ENCODE measurements at places on chromosomes 12 and 14.
A peak's percentile ranks its signal among the peaks of the same experiment; 100 is the strongest.

DNA sequence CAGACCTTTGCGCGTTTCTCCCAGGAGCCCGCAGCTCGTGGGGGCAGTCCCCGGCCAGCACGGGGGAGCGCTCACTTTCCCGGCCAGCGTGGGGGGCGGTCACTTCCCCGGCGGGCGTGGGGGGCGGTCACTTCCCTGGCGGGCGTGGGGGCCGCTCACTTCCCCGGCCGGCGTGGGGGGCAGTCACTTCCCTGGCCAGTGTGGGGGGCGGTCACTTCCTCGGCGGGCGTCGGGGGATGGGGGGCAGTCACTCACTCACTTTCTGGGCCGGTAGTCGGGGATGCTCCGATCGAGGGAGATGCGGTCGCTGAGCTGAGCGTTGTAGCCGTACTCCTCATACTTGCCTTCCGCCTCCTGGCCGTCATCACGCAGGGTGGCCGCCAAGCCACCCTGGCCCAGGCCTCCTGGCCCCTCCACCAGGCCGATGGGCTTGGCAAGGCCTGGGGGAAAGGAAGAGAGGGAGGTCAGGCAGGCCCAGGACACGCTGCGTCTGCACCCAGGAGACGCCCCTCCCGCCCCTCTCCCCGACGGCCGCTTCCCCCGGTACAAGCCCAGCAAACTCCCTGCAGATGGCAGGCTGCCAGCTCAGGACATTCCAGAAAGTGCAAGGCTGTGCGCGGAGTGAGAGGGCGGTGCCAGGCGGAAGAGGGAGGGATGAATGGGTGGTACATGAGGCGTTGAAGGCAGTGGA lies 43.3 kb downstream of the GALNT9 start:
- H3K4me3 ChIP-seq: no peak overlapping the region
- H3K36me3 ChIP-seq: no peaks in the 10 kb centered on the region
- no peaks in the 10 kb centered on the region for H3K27me3 ChIP-seq
- peak; percentile 29 for DNase-seq
- H3K4me1 ChIP-seq: no peaks in the 10 kb centered on the region

- H3K4me1 ChIP-seq: peaks cover 12% of the 10 kb centered on the region
- peak overlapping the region; percentile 51 for H3K27ac ChIP-seq
- no peaks in the 10 kb centered on the region for H3K36me3 ChIP-seq
- H3K27me3 ChIP-seq: no peaks in the 10 kb centered on the region
- no peak overlapping the region for H3K4me3 ChIP-seq
- DNase-seq: peak; percentile 36
Observed at GRCh38 chr12:89574736-89575208, 48.9 kb upstream of the POC1B start.

- H3K4me3 ChIP-seq: no peak overlapping the region
- no peaks in the 10 kb centered on the region for H3K27me3 ChIP-seq
- no peak overlapping the region for H3K27ac ChIP-seq
- H3K36me3 ChIP-seq: no peaks in the 10 kb centered on the region
- no peak for DNase-seq
- no peaks in the 10 kb centered on the region for H3K4me1 ChIP-seq
Observed at GRCh38 chr14:33493266-33493665, 457.6 kb downstream of the EGLN3 start.

DNA sequence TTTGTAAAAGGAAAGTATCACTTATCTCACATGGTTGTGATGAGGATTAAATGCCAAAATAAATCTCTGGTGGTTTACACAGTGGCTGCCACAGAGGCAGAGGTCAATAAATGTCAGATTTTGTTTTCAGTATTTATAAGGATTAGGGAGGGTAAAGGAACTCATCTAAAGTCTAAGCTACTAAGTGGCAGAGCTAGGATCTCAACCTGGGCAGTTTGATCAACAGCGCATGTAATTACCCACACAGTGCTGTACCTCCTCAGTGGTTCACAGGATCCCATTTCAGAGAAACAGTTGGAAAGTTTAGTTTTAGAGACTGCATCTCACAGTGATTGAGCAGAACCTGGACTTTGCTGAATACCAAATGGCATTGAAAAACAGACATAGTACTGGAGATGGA lies 44.9 kb upstream of the RIC8B start:
- no peaks in the 10 kb centered on the region for H3K4me1 ChIP-seq
- H3K27ac ChIP-seq: no peak overlapping the region

All from common myeloid progenitor, CD34-positive (primary cell).